ENCODE measurements at places on chromosomes 2 and 18.

DNA sequence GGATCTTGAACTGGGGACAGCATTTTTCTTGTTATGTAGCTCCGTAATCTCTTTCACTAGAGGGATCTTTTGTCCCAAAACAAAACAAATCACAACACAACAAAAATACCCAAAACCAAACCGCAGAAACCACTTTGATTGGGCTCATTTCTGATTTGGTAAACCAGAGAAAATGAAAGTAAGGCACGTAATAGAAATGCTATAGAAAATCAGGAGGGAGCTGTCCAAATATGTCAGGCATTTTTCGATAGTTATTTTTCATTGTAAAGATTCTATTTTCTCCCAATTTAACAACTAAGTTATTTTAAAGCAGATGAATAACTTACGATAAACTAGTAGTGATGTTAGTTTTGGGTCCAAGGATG lies 406.5 kb downstream of the XIRP2 start:
- DNase-seq: no peak

DNA sequence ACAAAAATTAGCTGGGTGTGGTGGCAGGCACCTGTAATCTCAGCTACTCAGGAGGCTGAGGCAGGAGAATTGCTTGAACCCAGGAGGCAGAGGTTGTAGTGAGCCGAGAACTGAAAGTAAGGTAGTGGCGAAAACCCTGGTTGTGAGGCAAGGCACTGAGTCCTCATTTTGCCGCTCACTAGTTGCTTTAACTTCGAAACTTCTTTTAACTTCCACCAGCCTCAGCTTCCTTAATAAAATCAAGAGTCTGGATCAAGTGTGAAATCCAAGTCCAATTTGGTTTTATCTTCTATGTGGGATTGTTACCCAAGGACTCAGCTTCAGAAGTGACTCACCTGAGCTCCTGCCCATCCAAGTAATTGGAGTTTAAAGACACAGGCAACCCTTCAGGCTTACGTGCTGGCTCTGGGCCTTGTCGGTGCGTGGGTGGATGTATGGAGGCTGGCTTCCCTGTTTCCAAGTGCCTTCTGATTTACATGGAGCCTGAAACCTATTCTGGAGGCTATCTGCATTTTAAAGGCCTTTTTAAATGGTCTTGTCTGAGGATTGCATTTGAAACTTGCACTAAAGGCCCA lies 374.2 kb upstream of the ID2 start:
- DNase-seq: no peak

DNA sequence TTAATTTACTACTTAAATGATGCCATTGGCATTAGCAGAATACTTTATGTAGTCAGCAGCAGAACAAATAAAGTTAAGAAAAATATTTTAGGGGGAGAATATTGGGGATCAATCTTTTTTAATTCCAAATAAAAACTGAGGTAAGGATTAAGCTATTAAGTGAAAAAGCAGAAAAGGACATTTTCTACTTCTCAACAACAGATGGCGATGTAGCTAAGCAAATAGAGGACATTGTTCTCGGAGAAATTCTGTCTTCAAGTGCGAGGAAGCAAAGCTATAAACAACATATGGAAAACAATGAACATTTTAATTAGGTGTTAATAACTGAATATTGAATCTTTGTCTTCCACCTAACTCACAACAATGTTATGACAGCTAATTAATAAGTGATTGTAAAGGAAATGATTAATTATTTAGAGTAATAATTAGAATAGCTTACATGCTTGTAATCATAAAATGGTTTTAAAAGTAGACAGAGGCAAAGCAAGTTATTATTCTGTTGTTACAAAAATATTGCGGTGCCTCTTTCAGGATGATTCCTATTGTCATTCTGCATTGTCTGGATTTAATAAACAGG lies 32.9 kb upstream of the CCDC93 start:
- DNase-seq: no peak

- DNase-seq: no peak
These were observed 46.9 kb upstream of the STRN start for GRCh38 chr2:37013315-37013641.

DNA sequence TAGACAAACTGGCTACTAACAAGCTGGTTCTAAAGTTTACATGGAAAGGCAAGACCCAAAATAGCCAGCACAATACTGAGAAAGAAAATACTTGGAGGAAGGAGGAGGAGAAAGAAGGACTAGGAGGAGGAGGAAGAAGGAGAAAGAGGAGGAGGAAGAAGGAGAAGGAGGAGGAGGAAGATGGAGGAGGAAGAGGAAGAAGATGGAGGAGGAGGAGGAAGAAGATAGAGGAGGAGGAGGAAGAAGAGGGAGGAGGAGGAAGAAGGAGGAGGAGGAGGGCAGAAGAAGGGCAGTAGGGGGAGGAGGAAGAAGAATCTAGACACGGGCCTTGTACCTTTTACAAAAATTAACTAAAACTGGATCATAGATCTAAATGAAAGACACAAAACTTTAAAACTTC lies 92.6 kb downstream of the METTL4 start:
- no peak for DNase-seq

- DNase-seq: no peak
These were observed 16.5 kb upstream of the SERPINB7 start for GRCh38 chr18:63758615-63759240.

All from fibroblast of skin of left biceps (primary cell).